ENCODE measurements at places on chromosomes 5 and 9.

DNA sequence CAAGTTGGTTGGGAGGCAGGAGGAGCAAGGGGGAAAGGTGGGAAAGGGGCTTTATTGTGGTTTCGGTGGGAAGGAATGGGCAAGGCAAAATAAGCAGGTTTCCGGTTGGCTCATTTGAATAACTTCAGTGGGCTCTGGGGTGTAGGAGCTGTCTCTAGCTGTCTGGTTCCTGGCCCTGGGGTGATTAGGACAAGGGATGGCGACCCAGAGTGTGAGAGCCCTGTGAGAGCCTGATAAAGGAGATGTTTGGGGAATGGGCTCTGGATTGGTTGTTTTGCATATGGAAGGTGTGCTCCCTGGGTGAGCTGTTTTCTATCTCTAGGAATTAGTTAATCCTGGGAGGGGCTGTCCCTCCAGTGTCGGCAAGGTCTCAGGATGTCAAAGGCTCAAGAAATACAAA lies 15.4 kb downstream of the ANKRD34B start:
- DNase-seq: no peak

DNA sequence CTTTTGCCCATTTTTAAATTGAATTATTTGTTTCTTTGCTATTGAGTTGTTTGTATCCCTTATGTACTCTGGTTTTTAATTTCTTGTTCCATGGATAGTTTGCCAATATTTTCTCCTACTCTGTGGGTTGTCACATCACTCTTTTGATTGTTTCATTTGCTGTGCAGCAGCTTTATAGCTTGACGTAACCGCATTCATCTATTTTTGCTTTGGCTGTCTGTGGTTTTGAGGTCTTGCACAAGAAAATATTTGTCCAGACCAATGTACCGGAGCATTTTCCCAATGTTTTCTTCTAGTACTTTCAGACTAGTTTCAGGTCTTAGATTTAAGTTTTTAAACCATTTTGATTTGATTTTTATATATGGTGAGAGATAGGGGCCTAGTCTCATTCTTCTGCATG lies 36.2 kb upstream of the ZNF366 start:
- DNase-seq: no peak

GRCh38 chr9:34046784-34047379 lies 1.8 kb downstream of the UBAP2 start:
- DNase-seq: no peak

GRCh38 chr5:11212706-11213105 lies 451.7 kb upstream of the DAP start:
- no peak for DNase-seq

- DNase-seq: no peak
Measured at GRCh38 chr9:3177146-3177761, 333.4 kb upstream of the PUM3 start.

DNA sequence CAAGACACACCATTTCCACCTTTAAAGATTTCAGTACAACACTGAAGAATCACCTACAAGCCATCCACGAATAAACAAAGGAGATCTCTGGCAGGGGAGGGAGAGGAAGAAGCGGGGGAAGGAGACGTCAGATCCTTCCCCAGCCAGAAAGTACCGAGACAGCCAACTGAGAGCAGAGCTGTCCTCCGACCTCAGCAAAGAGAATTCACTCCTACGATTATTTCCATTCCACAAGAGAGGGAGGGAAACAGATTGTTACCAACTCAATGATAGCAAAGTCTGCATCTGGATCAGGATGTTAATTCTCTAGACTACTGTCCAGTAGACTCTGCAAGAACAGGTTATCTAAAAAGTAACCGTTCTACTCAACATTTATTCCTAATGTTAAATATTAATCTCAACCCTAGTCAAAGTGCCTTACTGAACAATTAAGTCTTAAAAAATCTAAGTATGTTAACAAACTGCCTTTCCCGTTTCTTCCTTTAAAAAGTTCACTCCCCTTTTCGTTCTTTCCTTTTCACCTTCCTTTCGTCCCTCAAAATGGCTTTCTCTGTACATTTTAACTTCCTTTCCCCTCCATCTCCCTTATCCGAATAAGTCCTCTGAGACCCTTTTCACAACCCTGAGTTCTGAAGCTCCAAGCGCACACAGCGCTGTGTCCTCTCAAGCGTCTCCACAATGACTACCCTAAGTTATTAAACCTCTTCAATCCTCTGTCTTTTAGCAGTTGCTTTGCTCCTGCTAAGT lies 1.4 kb downstream of the CHD1 start:
- no peak for DNase-seq

DNA sequence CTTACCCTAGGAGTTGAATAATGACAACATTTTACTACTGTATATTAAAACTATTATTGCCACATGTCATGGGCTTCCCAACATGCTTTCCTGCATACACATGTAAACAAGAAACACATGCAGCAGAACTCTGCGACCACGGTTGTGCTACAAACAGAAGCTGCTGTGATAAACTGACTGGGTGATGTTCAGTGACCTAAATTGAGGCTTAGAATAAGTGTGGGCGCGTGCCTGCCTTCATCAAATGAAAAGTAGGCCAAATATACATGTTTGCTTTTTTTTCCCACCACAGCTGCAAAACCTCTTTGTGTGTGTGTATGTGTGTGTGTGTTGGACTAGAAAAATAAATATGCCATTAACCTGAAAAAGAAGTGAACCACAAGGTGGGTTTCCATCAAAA lies 1202.1 kb downstream of the PTPRD start:
- no peak for DNase-seq

DNA sequence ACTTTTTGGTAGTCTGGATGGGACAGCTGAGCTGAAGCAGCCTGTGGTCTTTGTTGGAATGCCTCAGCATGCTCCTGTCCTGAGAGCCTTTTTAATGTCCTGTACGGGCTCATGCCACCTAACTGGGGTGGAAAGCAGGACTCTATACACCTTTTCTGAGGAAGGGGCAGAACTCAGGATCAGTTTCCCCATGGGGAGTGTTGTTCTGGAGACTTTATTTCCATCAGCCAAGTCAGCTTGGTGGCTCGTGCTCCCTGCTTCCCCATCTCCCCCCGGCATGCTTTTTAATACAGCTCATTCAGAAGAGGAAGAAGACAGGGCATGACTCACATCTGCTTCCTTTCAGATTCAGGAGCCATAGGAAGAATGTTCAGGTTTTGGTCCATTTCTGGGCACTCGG lies 5.1 kb upstream of the SEPTIN8 start:
- DNase-seq: no peak

DNA sequence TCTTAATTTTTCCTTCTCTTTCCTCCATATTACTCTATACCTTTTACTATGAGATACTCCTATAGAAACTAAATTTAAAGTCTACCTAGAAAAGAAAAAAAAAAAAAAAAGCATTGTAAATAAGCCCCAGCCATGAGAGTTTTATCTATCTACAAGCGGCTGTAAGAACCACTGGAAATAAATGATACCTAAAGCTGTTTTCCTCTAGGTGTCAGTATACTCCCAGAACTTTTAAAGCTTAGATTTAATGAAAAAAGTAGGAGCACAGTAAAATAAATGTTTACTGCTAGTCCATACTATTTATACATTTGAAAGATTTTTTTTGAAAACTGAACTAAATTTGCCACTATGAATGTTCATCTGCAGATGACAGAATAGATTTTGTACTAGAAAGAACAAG lies 26.2 kb downstream of the TYRP1 start:
- no peak for DNase-seq

DNA sequence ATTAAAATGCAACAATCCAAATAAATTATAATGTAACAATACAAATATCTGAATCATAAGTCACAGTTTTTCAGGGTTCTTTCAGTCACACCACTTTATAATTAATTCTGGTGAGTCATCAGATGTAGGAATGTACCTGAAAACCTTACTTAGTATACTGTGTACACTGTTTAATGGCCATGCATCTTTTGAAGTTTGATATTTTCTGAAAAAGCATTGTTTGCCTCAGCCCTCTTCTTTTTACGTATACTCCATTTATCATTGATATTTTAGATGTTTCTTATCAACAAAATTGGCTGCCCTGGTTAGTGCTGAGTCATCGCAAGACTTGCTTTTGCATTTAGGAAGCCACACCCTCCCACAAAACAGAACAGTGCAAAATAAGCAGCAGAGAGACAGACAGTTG lies 218.6 kb downstream of the PJA2 start:
- no peak for DNase-seq

DNA sequence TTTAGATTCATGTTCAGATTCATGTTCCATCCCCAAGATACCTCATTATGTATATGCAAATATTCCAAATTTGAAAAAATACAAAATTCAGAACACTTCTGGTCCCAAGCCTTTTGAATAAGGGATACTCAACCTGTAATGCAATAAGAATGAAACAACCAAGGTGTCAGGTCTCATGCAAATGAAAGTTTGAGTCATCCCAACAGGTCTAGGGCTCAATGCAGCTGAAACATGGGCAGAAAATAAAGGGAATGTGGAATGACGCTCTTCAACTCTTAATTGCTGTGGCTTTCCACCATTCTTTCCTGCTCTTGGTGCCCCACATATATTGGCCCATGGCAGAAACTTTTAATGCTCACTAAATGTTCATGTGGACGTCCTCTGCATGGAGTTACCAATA lies 107.3 kb upstream of the DAPK1 start:
- DNase-seq: no peak

- DNase-seq: no peak
Measured at GRCh38 chr9:16559418-16560188, 310.9 kb downstream of the BNC2 start.

DNA sequence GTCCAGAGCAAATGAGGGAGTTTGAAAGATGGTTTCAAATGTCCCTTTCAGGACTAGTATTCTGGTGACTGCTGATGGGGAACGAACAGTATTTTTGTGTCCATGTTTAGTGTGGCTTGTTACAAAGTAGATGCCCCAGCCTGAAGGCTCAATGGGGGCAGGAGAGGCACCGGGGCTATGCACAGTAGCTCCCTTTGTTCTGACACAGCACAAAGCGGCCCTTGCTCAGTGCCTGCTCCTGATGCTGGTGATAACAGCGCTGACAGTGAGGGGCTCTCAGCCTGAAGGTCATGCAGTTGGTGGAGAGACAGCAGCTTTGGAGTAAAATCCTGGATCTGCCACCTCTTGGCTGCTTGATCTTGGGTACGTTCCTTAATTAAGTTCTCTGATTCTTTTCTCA lies 188.9 kb downstream of the SLIT3 start:
- no peak for DNase-seq

DNA sequence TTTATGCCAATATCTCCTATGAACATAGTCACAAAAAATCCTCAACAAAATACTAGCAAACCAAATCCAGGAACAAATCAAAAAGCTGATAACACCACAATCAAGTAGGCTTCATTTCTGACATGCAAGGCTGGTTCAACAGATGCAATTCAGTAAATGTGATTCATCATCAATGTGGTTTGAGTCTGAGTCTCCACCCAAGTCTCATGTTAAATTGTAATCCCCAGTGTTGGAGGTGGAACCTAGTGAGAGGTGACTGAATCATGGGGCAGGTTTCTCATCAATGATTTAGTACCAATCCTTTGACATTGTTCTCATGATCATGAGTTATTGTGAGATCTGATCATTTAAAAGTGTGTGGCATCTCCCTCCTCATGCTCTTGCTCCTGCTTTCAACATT lies 1072.7 kb downstream of the NR2F1-AS1 start:
- DNase-seq: no peak

- no peak for DNase-seq
Measured at GRCh38 chr5:170252720-170253350, 20.1 kb downstream of the C5orf58 start.

- no peak for DNase-seq
Measured at GRCh38 chr5:139306628-139307379, 13.3 kb downstream of the MATR3 start.

DNA sequence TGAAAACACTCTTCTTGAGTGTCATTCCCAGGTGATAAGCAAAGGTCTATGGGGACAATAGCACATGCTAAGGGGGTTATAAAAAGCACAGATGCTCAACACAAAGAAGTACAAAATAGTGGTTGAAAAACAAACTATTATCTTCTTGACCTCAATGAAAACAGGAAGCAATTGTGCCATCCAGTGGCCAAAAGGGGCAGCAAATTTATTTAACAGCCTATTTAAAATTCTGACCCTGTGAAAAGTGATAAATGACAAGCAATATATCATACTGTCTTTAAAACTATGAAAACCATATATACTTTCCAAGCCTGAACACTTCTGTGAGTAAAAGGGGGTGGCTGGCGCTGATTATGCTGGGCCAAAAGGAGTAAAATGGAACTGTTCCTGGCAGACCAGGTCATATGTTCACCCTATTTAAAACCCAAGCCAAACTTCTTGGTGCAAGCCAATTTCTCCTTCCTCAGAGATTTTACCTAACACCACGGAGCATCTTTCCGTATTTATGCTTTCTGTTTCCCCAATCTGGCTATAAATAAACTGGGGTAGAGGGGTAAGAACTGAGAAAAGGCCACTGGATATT lies 29.7 kb downstream of the TEX10 start:
- no peak for DNase-seq

GRCh38 chr5:69167493-69167855 lies 524 bp downstream of the CCNB1 start:
- DNase-seq: no peak

GRCh38 chr5:58322453-58322852 lies 137.4 kb downstream of the PLK2 start:
- no peak for DNase-seq

- no peak for DNase-seq
Measured at GRCh38 chr9:125850763-125851162, 103.6 kb downstream of the PBX3 start.

GRCh38 chr9:127662617-127663016 lies 44.2 kb upstream of the CFAP157 start:
- no peak for DNase-seq

DNA sequence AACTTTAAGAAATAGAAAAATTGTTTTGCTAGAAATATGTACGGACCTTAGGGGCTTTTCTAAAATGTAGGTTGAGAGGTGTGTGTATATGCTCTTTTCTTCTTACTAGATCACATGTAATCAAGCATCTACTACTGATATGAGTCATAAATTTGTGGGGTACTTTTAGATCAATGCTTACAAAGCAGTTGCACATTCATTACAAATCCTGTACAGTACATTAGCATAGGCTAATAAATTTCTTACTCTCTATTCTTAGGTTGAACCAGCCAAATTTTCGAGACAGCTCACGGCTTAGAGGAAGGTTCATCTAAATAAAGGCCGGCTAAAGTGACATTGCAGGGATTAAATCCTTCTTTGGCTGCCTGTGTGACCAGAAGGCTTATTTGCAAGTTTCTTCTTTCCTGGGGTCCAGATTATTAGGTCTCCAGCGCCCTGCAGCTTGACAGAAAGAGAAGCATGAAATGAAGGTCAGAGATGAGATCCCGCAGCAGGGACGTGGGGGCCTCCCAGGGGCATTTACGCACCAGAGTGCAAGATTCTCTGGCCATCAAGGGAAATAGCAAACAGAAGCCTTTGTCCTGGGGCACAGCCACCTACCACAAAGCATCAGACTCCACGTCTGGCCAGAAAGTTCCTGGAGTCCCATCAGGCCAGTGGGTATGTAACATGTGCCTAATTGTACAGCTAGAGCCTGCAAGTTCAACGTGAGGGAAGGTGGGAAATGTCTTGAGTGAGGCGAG lies 53.0 kb downstream of the NIM1K start:
- no peak for DNase-seq

- DNase-seq: no peak
Measured at GRCh38 chr5:103889500-103890209, 327.1 kb upstream of the NUDT12 start.

- no peak for DNase-seq
Measured at GRCh38 chr5:145847499-145848497, 12.7 kb upstream of the PRELID2 start.

- DNase-seq: no peak
Measured at GRCh38 chr9:76576344-76576743, 117.4 kb downstream of the GCNT1 start.

- no peak for DNase-seq
Measured at GRCh38 chr5:170006021-170006420, 25.7 kb upstream of the INSYN2B start.

GRCh38 chr9:132794730-132795380 lies 83.2 kb downstream of the AK8 start:
- no peak for DNase-seq
